ENCODE measurements at places on chromosomes 2 and 18.

GRCh38 chr2:122062506-122062905 is 307.1 kb downstream of the TSN start:
- DNase-seq = peak; percentile 58

GRCh38 chr2:235468978-235469655 is 24.7 kb upstream of the AGAP1 start:
- peak; percentile 58 for DNase-seq

DNA sequence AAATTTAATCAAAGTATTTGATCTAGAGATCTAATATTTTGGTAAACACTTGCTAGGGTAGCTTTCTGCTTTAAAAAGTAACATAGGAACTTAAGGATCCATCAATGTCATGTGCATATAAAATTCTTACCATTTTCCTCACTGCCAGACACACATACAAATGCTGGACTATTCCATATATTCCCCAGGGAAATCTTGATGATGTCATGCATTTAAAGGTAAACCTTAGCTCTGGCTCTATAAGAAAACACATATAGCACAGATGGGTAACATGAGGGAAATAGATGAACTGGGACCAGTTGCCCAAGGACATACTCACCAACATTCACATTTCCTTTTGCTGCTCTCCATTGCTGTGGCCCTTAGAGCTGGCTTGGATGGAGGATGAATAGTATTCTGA is 79.1 kb upstream of the FMNL2 start:
- DNase-seq = no peak

- no peak for DNase-seq
Measured at GRCh38 chr18:76468345-76469304, 26.4 kb downstream of the ZNF516 start.

- DNase-seq = no peak
Measured at GRCh38 chr2:232854082-232854481, 16.0 kb upstream of the SNORC start.

DNA sequence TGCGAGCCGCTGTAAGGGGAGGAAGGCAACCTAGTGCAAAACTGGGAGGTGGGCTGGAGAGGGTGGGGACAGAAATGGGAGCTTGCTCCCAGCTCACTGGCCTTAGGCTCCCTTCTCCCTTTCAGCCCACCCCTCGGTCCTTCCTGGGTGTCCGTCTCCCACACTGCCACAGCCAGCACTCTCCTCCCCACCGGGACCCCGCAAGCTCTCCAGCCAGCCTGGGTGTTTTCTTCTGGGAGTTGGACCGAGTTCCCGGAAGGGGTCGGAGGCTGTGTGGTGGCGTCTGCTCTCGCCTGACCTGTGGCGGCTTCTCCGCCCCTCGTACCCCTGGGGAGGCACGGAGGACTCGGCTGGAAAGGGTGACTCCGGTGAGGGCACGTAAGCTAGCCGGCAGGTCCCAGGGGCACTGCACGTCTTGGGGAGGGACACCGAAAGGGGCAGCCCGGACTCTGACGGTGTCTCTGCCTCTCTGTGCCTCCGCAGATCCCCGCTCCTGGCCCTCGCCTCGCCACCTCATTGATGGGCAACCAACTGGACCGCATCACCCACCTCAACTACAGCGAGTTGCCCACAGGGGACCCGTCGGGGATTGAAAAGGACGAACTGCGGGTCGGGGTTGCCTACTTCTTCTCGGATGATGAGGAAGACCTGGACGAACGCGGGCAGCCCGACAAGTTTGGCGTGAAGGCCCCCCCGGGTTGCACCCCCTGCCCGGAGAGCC is 1.1 kb downstream of the LRATD1 start:
- peak; percentile 10 for DNase-seq

GRCh38 chr2:182015334-182016109 is 29.9 kb downstream of the PPP1R1C start:
- DNase-seq = no peak

DNA sequence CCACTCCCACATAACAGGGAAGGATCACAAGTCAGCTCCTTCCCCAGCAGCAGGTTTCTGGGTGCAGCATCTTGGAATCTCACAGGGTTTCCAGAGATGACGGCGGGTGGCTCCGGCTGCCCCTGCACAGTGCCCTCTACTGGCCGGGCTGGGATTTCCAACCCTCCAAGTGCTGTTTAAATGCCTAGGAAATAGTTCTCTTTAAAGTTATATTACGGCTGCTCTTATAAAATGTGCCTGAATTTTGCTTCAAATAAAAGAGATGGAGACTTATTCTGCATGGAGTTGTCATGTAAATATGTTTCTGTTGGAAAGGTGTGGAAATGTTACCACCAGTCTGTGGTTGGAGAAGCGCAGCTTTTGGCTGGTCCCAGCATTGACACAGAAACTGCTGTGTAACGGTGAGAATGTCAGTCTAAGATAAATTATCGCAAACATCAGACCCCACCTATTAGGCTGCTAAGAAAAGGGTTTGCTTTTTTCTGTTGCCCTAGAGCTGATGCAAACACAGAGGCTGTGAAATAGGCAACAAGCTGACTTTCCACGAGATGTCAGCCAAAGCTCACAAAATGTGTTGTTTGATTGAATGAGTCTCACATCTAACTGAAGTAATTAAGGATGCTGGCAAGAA is 3.3 kb upstream of the HJURP start:
- DNase-seq = peak; percentile 64

- peak; percentile 14 for DNase-seq
Measured at GRCh38 chr2:8457699-8458502, 224.0 kb upstream of the ID2 start.

DNA sequence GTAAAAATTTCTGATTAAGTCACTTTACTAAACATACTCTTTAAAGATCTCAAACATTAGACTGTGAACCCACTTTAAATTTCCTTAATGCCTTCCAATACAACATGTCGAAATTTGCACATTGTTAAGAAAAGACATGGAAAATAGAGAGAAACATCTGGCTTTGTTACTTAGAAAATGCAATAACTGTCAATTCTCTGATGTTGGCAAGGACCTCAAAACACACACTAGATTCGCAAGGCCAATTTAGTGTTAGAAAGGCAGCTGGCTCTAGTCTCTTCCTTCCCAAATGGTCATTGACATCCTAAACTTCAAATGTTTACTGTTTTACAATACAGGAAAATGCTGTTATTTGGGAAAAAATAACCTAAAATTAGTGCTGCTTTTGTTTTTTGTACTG is 110.6 kb downstream of the UPP2 start:
- DNase-seq = no peak

GRCh38 chr2:226763320-226763719 is 36.3 kb downstream of the IRS1 start:
- DNase-seq = peak; percentile 56

DNA sequence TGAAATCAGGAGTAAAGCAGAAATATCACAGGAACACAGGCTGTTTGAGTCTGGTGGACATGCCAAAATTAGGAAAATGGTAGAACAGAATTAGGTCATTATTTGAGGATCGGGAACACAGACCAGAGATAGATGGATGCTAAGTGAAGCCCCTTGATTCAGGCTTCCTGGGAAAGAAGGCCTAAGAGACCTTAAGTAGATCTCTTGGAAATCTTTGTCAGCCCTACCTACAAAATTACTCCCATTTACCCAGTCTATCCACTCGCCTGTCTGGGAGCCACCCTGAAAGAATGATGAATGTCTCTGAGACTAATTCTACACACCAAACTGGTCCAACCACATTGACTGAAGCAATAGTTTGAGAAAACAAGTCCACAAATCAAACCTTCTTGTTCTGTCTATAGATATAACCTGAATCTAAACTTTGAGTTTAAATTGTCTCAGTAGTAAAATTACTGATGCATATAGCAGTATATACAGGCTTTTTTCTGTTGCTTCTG is 36.6 kb upstream of the TANK start:
- no peak for DNase-seq

DNA sequence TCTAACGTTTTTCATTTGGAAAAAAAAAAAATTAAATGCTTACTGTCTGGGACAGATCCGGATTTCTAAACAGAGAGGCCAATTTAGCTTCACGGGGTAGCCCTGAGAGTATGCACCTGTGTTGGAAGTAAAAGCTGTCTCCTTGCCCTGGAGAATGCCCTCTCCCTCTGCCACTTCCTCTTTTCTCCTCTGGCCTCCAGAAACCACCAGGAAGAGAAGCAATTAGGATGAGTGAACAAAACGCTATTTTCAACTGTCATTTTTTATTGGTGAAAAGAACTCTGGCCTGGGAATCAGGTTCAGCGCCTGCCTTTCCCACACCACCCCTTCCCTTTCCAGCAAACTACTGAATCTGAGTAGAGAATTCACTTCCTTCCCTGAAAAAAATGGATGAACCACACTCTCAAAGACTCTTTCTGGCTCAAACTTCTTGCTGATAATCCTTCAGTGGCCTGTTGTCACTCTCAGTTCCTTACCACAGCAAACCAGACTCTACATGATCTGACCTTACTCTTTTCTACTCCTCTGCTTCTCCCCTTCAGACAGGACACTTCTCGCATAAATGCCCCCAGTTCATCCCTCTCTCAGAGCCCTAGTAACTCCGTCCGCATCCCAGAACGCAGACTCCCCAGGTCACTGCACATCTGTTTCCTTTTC is 29.8 kb downstream of the KLF7 start:
- DNase-seq = no peak

GRCh38 chr18:72672364-72673184 is 128.4 kb upstream of the CBLN2 start:
- peak; percentile 60 for DNase-seq

DNA sequence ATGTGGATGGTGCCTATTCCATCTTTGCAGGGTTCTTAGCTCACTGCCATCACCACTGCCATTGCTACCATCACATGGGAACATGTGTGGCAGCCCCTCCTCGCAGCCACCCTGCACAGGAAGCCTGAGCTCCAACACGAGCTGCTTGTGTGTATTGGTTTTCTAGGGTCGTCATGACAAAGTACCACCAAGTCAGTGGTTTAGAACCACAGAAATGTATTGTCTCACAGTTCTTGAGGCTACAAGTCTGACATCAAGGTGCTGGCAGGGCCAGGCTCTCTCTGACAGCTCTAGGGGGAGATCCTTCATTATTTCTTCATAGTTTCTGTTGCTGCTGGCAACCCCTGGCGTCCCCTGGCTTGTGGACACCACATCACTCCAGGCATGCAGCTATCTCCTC is 10.3 kb upstream of the IL1R2 start:
- DNase-seq = no peak

- DNase-seq = peak; percentile 71
Measured at GRCh38 chr18:44744161-44745121, 63.8 kb downstream of the SETBP1 start.

GRCh38 chr2:168469281-168469988 is 13.4 kb downstream of the CERS6 start:
- no peak for DNase-seq

- no peak for DNase-seq
Measured at GRCh38 chr2:190563646-190564045, 29.1 kb upstream of the NEMP2 start.

Data from mesendoderm (in vitro differentiated cells).